ENCODE measurements at places on chromosomes 7 and 10.

- peak; percentile 80 for DNase-seq
Observed at GRCh38 chr7:28654110-28654509, 241.8 kb downstream of the CREB5 start.

GRCh38 chr10:63083904-63084689, 49.0 kb upstream of the NRBF2 start:
- DNase-seq, result peak; percentile 69

GRCh38 chr10:116760919-116761318, 18.6 kb upstream of the HSPA12A start:
- DNase-seq, result no peak

DNA sequence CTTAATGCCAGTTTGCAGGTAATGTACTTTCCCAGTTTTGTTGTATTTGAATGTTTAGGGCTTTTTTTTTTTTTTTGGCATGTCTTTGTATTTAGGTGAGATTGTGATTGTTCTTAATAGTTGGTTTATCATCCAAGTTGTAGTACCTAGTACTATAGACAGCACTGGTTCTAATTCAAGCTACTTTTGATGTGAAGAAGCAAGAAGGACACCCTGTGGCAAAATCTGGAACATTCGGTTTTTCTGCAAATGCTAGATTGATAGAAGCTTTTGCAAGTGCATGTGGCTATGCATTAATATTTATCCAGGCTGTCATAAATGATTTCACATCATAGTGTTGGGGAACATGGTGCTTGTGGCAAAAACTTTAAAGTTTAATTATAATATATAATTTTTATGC, 248.9 kb downstream of the FOXP2 start:
- no peak for DNase-seq

DNA sequence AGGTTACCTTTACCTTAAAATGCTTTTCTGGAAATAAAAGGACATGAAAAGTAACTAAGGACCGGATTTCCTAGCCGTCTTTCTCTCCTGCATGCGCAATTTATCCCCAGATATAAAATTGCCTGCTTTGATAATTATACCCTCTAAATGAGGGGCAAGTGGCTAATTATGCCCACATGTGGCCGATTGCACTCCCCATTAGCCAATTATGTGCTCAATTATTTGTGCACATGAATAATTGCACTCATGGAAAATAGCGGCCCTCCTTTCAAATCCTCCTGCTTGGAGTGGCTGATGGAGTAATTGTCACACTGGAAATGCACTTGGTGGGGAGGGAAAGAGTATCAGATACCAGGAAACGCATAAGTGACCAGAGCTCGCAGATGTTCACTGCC, 66.4 kb upstream of the ATRNL1 start:
- no peak for DNase-seq

DNA sequence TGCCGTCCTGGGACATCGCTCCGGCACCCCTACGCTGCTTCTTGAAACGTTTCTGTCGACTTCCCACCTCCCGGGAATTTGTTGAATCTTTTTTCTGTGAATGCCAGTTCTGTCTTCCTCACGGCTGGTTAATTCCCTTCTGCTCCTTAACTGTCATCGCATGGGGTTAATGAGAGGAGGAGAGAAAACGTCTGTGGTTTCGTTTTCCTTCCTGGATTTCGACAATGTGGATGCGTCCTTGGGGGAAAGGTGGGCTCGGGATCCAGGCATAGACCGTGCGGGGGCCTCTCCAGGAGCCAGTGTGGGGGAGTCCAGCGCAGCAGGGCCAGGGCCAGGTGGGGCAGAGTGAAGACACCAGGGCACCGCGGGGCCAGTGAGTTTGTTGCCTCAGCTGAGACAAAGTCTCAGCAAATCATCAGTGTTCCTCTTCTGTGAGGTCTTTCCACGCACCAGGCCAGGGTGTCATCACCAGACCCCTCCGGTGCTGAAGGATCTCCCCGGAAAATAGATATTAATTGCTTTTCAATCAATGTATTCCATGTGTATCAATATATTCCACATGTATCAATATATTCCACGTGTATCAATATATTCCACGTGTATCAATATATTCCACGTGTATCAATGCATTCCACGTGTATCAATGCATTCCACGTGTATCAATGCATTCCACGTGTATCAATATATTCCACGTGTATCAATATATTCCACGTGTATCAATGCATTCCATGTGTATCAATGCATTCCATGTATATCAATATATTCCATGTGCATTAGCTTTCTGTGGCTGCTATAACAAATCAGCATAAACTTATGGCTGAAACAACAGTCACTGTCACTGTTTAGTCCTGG, 33.7 kb upstream of the CFAP46 start:
- no peak for DNase-seq

- DNase-seq, result no peak
Observed at GRCh38 chr10:30037620-30038336, 21.6 kb downstream of the JCAD start.

- DNase-seq, result no peak
Observed at GRCh38 chr7:101832205-101832631, 14.8 kb downstream of the CUX1 start.

DNA sequence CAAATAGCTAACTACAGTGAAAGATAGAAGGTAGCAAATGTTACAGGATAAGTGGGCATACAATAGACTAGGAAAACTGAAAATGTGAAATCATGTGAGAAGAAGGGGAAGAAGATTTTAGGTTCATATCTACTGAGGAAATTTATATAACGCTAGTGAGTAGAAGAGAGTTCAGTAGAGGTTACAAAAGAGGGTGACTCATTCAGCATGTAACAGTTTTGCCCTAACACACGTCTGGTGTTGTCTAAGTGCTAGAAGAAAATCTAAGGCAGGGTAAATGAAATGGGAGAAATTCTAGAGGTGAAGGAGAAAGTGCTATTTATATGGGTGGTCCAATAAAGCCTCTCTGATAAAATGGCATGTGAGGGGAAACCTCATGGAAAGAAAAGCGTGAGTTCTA, 731.4 kb upstream of the POT1 start:
- no peak for DNase-seq

DNA sequence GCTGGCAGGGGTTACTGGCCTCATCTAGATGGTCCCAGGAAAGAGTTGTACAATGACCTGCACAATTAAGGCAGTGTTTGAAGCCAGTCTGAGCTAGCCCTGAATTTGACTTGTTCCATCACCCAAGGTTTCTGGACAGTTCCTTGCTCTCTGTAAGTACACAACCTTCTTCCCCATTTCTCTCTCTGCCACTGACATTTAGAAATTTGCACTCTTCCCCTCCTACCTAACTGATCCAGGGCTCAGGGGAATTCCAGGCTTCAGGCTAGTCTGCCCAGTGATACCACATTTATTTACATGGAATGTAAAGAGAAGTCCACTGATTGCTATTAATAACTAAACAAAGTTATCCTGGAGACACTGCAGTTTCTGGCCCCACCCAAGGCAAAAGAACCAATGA, 139.0 kb upstream of the GPR26 start:
- DNase-seq, result no peak
